ENCODE measurements at places on chromosomes 6 and 20.

- DNase-seq: no peak
These were observed 93.7 kb upstream of the PTPN1 start for GRCh38 chr20:50416269-50417022.

- no peak for DNase-seq
These were observed 8.3 kb upstream of the PDE10A start for GRCh38 chr6:165671222-165671768.

GRCh38 chr20:25338112-25339023, 52.3 kb downstream of the ABHD12 start:
- no peak for DNase-seq

DNA sequence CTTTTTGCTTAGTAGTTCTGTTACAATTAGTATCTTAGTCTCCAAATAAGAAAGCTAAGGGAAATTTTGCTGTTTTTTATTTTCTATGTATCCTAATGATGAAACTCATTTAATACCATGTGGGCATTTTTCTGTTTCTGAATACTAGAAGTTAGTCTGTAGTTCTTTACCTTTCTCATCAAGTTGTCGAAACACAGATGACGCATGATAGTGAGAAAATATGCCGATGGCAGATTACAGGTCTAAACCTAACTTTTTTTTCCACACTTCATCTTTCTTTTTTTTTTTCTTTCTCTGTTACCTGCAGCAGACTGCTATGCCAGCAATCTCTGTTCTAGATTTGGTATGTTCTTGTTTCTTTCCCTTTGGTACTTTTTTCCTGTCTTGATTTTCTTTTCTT, 43.3 kb upstream of the KIF25 start:
- no peak for DNase-seq

DNA sequence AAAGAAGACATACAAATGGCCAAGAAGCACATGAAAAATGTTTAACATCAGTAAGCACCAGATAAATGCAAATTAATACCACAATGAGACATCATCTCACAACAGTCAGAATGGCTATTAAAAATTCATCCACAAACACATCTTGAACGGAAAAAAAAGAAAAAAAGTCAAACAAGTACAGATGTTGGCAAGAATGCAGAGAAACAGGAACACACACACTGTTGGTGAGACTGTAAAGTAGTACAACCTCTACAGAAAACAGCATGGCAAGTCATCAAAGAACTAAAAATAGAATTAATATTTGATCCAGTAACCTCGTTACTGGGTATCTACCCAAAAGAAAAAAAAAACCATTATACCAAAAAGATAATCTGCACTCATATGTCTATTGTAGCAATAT, 6.5 kb downstream of the STX7 start:
- DNase-seq: no peak

DNA sequence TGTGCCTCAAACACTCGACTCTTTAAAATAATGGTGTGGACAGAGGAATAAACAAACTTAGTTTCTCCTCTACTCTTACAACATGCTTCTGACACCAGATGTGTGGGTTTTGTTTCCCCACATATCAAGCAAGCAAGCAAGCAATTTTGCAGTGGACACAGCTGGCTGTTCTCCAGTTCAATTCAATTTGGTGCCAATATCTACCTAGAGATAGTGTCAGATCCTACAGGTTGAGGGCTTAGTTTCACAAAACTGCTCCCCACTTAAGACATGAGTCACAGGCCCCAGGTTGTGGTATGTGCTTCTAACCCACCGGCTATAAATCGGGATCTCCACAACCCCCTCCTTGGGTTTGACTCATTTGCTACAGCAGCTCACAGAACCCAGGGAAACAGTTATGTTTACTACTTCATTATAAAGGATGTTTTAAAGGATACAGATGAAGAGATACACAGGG, 131.4 kb upstream of the TRAF3IP2 start:
- no peak for DNase-seq

- no peak for DNase-seq
These were observed 142.2 kb upstream of the ATXN1 start for GRCh38 chr6:16903470-16903869.

- DNase-seq: no peak
These were observed 210.9 kb upstream of the HDDC2 start for GRCh38 chr6:125512621-125513020.

GRCh38 chr6:65642776-65643175, 64.2 kb downstream of the EYS start:
- DNase-seq: no peak

- no peak for DNase-seq
These were observed 16.6 kb upstream of the BTBD3 start for GRCh38 chr20:11901127-11901526.

- no peak for DNase-seq
These were observed 194.9 kb upstream of the SMLR1 start for GRCh38 chr6:130632277-130632676.

GRCh38 chr20:9506964-9507369, 7.4 kb upstream of the LAMP5 start:
- DNase-seq: no peak

DNA sequence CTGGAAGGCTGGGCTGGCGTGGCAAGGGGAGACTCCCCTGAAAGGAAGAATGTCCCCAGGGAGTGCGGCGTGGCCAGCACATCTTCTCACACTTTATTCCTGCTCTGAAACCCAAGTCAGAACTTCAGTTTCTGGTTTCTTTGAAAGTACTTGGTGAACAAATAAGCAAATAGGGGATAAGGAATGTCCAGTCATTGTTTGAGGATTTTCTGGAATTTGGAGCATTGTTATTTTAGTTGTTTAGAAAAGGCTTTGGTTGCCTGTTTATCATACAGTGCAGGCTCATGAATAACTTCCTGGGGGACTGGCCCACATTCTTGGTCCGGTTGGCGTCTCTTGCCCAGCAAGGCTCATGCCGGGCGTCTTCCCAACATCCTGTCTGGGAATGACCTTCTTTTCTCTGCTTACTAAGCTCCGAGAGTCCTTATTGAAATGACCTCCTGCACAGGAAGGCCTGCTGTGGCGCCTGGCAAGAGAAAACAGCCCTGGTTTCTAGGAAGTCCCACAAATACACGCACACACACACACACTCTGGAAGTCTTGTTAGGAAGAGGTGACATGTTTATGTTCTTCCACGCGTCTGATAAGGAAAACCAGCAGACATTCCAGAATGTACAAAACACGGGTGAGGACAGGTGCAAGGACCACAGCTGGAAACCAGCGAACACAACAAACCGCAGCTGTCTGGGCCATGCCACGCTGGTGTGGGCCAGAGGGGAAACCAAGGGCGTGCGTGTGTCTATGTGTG, 71.9 kb downstream of the TMEM170B start:
- peak; percentile 55 for DNase-seq

DNA sequence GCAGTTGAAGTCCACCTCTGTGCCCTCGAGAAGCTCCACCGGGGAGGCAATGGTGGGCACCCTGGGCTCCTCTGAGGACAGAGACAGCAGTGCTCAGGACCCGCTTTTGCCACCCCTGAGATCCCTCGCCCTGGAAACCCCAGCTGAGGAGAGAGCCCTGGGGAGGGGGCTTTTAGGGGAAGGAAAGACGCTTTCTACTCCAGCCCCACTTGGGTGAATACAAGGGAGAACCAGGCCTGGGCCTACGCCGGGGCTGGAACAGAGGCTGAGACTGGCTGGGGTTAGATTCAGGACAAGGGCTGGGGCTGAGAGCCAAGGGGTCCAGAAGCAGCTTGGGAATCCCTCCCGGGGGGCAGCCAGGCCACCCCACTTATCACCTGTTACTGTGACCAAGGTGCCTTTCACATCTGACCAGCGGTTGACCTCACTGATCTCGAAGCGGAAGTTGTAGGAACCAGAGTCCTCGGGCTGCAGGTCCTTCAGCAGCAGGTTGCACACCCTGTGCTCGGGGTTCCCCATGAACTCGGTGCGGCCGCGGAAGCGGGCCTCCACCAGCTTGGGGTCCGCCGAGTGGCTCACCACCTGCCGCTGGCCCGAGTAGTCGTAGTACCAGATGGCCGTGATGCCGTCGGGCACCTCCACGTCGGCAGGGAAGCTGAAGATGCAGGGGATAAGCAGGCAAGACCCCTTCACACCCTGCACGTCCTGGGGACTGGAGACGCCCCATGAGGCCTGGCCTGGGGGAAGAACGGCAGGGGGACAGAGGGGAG, 6.2 kb downstream of the SIGLEC1 start:
- DNase-seq: no peak

GRCh38 chr6:149936743-149937142, 5.1 kb upstream of the ULBP2 start:
- DNase-seq: no peak

DNA sequence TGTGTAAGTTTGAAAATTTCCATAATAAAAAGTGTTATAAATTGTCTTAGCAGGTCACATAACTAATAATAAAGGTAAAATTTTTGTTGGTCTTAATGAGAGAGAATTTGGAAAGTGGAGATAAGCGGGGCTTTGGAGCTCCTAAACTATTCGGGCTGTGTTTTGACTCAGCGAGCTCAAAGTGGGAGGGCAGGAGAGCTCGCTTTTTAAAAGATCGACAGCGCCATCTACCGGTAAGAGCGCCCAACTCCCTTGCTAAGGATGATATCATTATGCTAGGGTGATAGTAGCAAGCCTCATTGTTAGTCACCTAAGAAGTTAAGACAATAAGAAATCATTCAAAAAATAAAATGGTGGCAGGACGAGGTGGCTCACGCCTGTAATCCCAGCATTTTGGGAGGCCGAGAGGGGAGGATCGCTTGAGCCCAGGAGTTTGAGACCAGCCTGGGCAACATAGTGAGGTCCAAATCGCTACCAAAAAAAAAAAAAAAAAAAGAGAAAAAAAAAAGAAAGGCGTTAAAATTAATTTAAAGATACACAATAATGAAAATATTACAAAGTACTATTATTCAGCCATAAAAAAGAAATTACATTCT, 24.8 kb downstream of the C6orf15 start:
- DNase-seq: peak; percentile 83

DNA sequence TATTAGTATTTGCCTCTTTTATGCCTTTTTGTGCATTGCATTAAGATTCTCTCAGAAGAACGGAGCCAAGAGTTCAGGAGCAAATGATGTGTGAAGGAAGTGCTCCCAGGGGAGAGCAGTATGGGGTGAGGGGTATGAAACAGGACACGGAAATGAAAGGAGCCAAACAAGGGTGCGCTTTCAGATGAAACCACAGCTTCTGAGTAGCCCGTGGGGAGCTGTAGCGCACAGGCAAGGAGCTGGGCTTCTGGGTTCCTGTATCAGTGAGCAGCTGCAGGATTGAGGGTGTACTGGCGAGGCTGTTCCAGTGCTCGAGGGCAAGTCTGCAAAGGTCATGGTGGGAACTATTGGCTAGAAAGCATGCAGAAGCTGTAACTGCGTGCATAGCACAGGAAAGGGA, 25.4 kb downstream of the ANKEF1 start:
- DNase-seq: no peak

DNA sequence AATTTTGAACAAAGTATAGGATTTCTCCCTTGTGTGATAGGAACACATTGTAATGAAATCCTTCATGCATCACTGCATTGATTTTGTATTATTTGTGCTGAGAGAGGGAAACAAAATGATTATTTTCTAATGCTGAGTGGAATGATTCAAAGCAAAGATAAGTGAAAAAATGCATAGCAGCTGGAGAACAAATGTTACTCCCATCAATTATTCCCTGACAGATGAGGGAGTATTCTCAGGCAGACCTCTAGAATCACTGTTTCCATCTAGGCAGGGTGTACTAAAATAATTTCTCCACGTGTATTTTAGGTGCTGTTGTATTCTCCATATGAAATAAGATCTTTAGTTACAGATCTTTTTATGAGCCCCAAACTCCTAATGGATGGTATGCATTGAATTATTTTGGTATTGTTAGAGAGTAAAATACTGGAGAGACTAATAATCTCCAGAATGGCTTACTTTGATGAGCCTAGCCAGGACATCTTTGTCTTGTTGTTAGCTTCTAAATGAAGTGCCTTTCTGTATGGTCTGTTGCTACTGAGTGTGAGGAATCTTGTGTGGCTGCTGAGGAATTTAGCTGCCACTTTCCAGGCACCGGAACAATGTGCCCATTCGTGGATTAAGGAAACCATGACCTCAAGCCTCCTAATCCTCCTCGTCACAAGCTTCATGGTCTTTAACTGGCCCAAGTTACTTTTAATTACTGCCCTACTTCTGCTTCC, 39.6 kb downstream of the RNF217 start:
- DNase-seq: no peak

DNA sequence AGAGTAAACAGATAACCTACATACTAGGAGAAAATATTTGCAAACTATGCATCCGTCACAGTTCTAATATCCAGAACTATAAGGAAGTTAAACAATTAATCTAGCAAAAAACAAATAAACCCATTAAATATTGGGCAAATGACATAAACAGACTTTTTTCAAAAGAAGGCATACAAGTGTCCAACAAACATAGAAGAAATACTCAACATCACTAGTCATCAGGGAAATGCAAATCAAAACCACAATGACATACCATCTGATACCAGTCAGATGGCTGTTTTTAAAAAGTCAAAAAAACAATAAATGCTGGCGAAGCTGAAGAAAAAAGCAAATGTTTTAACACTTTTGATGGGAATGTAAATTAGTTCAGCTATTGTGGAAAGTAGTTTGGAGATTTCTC, 1117.7 kb upstream of the MAP3K7 start:
- no peak for DNase-seq

- DNase-seq: no peak
These were observed at the start of gene SAMD10 for GRCh38 chr20:63979557-63980316. TSS of gene SAMD10 (minus strand) at chr20:63979642. CDS start at chr20:63979467, 175 bp downstream.

DNA sequence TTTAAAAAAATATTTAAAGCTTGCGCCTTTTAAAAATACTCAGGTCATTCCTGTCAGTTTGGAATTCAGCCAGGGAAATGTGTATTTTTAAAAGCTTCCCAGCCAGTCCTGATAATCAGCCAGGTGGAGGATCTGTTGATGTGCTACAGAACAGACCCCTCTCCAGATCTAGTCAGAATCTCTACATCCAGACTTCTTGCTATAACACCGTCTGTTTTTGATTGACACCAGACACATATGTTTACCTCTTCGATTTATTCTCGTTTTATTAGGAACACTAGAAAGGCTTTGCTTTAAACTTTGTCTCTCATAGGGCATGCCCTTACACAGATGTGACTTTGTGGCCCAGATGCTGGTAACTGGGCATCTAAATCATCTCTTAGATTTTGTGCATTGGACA, 11.7 kb downstream of the PARD6B start:
- DNase-seq: no peak

Measured in hippocampal formation (tissue), 2 donors.